ENCODE measurements at places on chromosomes 7 and 10. TPM values are rescaled to one million over a fixed set of nuclear protein-coding genes. Genes with fewer than 3 reads are reported as not detected.

The PHKG1 gene
- polyA plus RNA-seq = 4.3 TPM

The FAM237B gene
- polyA plus RNA-seq = 0.25 TPM

The ZNF503 gene
- polyA plus RNA-seq = 37.1 TPM

The FZD8 gene
- polyA plus RNA-seq = 3.6 TPM

GRCh38 chr10:71868192-71868697 lies 17.2 kb upstream of the PSAP start:
- DNase-seq = no peak

GRCh38 chr7:42611961-42612360 lies 299.9 kb downstream of the C7orf25 start:
- no peak for DNase-seq

GRCh38 chr7:110358028-110358427 lies 732.9 kb upstream of the LRRN3 start:
- DNase-seq = no peak

GRCh38 chr7:144391823-144392255 lies 11.7 kb downstream of the NOBOX start:
- peak; percentile 67 for DNase-seq

- DNase-seq = no peak
Measured at GRCh38 chr7:109713366-109713765, 1143.7 kb downstream of the DNAJB9 start.
